Articular chondrocyte of knee joint (primary cell): ENCODE measurements at places on chromosomes 13 and 19. TPM values are rescaled to one million over a fixed set of nuclear protein-coding genes. Genes with fewer than 3 reads are reported as not detected.

Gene CGB1
- total RNA-seq: not detected in 2 replicates

Gene ZNF709
- 5.5 and 7.7 TPM in 2 replicates for total RNA-seq

Gene TMPRSS9
- not detected in 2 replicates for total RNA-seq

Gene SRRM5
- total RNA-seq: not detected in 2 replicates

Gene BRSK1
- total RNA-seq: 0.65 TPM in 2 replicates

Gene PRX
- total RNA-seq: 2.4 and 2.5 TPM in 2 replicates
